Hypothalamus (tissue), 51 donors: ENCODE measurements at places on chromosomes 2 and 18.

GRCh38 chr18:9243029-9243428, 91.5 kb upstream of the TWSG1 start:
- no peak for DNase-seq

- no peak for DNase-seq
Measured at GRCh38 chr2:119468154-119468955, 36.7 kb downstream of the TMEM37 start.

DNA sequence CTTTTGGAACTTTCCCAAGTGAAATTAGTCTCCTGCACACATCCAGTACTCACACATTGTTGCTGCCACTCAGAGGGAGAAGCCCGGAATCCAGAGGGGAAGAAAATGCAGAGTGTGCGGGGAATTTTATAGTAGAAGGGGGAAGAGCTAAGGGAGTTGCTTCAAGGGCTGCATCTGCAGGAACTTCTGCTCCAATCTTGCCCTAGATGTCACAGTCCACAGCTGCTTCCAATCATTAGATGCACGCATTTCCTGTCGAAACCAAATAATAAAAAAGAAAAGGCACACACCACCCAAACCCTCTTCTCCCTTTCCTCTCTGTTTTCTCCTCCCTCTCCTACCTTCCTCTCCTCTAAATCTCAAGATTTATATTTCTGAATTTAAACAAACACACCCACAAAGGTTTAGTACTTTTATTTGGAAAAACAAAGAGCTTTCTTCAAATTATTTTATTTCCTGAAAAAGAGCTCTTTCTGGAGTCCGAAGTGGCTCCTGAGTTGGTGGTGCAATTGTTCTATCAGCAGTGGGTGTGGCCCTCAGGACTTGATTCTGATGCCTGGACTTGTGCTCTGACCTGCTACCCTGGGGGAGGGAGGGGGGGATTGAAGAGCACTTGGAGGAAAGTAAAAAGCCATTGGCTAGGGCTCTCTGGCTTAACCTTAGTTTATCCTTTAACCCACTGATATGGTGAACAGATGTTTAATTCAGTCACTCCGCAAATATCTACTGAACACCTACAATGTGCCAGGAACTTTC, 72.0 kb downstream of the KCNE4 start:
- no peak for DNase-seq

DNA sequence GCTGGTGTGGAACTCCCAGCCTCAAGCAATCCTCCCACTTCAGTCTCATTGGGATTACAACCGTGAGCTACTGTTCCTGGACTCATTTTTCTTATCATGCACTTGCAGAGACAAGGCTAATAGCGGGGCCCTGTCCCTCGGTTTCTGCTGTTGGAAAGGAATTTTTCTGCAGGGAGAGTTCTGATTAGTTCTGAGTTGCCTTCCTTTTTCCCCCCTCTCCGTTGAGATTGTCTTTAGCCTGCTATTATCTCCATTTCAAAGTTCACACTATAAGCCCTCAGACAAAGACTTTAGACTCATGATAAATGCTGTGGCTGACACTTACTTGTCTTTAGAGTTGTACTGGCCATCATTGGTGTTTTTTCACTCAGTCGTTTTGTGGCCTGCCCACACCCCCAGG, 97.2 kb downstream of the NCOA1 start:
- DNase-seq, result no peak
